ENCODE measurements at places on chromosomes 2 and 18.

GRCh38 chr2:66032226-66032775 is 402.6 kb upstream of the MEIS1 start:
- no peak for DNase-seq

DNA sequence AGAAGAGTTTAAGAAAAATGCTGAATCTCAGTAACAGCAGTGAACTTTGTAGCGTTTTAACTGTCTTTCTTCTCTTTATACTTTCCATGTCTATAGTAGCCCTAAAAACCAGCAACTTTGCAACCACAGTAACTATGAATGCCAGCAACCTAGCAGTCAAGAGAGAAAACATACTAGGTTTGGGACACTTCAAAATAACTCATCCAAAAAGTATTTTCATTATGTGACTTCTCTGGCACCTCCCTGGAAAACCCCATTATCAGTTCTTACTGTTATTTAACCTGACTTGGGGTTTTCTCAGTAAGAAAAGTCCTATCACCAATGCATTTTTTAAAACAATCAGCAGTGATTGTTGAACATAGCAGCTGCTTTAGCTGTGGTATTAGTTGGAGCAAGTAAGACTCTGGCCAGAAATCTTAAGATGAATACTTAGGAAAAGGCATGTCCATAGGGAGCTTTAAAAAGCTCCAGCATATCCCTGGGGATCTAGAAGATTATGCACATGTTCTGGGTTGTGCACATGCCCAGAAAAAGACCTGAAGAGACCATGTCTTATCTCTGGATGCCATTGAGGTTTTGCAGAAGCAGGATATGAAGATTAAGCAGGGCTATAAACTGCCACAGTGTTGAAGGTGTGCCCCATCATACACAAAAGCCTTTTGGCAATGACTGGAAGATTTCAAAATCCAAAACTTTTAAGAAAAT is 411.3 kb downstream of the CMPK2 start:
- DNase-seq: no peak

DNA sequence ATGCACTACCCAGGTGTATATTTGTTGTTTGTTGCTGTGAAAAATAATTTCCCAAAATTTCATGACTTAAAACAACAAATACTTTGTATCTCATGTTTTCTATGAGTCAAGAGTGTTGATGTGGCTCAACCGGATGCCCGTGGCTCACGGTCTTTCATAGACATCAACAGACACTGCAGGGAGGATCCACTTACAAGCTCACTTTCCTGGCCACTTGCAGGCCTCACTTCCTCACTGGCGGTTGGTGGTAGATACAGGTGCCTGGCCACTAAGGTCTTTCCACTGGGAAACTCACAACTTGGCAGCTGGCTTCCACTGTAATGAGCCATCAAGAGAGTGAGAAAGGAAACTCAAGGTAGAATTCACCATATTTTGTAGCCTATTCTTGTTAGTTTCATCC is 662.9 kb downstream of the IRS1 start:
- DNase-seq: no peak

- no peak for DNase-seq
Observed at GRCh38 chr18:22411446-22411845, 6.3 kb downstream of the CTAGE1 start.

GRCh38 chr18:64777556-64777955 is 628.7 kb upstream of the LINC00305 start:
- no peak for DNase-seq

GRCh38 chr2:95019572-95019971 is 5.9 kb upstream of the MAL start:
- DNase-seq: no peak

GRCh38 chr2:150214626-150215025 is 272.8 kb downstream of the RND3 start:
- no peak for DNase-seq

- DNase-seq: no peak
Observed at GRCh38 chr2:122843503-122843902, 1088.1 kb downstream of the TSN start.

GRCh38 chr2:207394812-207395534 is 134.8 kb upstream of the CREB1 start:
- no peak for DNase-seq

DNA sequence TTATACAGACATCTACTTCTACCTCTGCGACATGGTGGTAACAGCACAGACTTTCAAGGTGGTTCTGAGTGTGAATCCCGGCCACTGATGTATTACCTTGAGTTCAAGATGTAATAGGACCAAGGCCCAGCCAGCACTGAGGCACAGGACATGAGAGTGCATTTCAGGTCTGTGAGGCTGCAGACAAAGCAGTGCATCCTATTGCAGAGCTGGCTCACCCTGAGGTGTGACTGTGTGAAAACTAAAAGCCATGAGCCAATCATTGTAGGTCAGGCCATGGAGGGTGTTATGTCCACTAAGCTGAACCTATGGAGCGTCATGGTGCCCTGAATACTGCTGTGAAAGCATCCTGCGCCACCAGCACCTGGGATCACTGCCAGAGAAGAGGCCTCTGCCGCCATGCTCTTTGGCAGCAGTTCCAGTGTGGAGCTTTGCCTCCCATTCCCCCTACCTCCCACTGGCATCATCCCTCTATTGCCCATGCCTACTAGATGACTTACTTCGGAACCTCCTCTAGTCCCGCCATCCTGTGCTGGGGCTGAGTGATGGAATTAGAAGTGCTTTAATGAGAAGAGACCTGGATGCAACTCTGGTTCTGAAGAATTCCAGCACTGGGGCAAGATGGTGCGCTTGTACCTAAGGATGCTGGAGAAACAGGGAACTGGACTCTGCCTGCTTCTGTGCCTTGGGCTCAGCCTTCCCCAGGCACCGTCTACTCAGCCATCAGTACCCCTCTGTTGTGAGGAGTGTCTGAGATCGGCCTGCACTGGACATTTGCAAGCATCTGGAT is 112.0 kb upstream of the RMDN2 start:
- no peak for DNase-seq

DNA sequence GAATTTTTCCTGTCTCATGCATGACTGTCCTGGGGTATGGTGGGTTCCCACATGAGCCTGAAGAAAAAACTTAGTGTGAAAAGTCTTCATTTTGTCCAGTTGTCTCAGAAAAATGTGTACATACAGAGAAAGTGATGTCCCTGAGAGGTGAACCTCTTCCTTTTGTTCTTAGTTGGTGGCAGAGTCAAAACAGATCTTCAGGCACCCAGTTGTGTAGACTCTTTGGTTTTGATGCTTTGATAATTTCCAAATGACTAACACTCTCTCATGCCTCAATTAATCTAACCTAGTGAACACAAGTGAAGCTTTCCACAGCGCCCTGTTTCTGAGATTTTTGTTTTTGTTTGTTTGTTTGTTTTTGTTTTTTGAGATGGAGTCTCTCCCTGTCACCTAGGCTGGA is 273.5 kb downstream of the PIK3C3 start:
- no peak for DNase-seq

DNA sequence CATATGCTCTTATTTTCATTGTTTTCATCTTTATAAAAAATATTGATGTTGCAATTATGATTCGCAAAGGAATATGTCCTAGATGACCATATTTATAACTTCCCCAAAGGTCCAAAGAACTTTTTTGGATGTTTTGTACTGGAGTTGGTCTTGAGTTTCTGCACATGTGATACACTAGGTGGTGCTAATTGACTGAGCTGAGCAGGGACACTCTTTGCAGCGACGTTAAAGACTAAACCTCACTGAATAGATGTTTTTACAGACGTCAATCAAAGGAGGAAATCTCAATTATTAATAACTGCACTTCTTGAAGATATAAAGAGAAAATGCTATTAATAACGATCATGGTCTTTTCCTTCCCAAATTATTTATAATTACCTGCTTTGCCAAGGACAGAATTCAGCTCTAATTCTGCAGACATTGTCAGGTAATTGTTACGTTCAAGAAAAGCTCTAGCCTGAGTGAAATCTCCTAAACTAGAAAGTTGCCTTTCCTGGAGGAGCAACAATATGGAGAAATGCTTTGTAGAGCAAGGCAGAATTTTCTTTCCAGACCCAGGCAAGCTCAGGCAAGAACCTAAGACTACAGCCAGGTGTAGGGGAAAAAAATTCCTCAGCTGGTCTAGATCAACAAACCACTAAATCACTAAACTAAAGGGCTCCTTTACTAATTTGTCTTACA is 119.3 kb upstream of the RBBP8 start:
- no peak for DNase-seq

- DNase-seq: no peak
Observed at GRCh38 chr2:37350034-37350433, 5.6 kb downstream of the QPCT start.

DNA sequence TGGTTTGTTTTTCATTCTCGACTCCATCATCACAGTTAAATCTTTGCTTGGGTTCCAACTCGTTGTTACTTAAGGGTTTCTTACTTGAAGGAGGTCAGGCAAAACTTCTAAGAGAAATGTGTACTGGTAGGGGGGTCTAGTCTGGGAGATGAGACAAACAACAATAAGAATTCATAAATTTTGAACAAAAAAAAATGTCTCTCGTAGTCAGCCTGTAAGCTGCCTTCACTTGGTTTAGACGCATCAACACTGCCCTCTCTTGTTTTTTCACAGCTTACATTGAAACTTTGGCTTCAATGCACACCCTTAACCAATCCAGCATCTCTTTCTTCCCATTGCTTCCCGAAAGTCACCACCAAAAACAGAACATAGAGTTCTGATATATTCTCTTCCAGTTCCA is 576.4 kb upstream of the PIK3C3 start:
- no peak for DNase-seq

DNA sequence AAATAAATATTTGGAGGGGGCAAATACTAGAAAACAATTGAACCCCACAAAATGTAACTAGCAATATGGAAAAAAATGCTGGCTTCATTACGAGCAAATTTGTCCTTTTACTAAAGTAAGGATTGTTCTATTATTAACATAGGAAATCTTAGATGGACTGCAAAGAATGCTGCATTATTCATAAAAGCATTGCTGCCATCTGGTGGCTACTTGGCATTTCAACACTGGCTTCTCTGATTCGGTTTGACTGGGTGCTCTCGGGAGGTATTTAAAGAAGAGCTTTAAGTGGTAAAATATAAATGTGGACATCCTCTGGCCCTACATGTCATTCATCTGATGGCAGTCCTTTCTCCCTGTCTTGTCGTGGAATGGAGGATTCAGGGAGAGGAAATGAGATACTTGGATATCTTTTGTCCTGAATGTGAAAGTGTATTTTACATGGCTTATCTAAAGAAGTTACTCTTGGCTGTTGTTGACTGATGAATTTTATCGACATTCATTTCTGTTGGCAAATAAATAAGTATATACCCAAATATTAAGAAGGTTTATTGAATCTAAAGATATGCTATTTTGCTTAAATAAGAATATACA is 130.2 kb downstream of the ARHGAP15 start:
- peak; percentile 68 for DNase-seq

- no peak for DNase-seq
Observed at GRCh38 chr2:180202467-180202951, 195.4 kb upstream of the CWC22 start.

- no peak for DNase-seq
Observed at GRCh38 chr18:8750954-8751415, 45.6 kb downstream of the MTCL1 start.

DNA sequence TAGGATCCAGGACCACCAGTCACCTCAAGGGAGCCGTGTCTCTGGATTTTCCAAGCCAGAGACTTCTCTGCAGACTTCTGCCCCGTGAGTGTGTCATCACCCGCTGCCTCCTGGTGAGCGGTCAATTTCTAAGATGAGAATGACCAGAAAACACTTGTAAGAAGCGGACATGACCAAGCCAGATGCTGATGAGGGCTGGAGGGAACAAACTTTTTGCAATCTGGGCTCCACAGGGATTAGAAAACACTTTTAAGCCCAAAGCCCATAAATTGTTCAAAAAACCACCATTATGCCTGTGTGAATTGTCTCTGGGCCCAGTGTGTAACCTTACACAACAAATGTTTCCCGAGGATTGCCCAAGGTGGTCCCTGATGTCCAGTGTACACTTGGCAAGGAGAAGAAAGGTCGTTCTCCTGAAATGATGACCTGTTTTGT is 5.3 kb upstream of the NPPC start:
- no peak for DNase-seq

GRCh38 chr2:172038604-172039003 is 38.9 kb downstream of the METAP1D start:
- DNase-seq: no peak

DNA sequence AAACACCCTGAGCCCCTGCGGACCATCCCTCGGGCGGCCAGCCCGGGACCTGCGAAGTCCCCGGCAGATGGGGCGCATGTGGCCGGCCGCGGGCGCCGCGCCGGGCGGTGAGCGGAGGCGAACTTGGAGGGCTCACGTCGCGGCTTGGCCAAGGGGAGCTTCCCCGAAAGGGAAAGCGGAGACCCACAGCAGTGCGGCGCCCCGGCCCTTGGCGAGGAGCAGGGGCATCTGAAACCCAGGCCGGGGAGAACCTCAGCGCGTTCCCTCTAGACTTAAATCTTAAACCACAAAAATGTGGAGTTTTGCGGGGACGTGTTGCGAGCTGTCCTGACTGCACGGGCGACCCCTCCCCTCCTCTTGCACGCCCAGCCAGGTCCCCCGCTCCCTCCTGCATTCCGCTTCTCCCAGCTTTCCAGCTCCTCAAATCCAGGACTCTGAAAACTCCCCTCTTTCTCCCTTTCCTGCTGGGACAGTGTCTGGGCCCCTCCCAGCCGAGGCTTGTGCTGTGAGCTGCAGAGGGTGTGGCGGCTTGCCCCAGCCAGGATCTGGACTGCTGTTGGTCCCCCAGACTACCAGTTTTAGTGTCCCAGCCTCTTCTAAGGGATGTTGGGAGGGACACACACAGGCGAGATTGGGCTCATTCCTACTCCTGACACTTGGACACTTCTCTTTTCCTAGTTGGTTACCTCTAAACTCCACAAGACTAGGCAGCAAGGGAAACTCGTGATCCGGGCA is 1.3 kb downstream of the FMNL2 start:
- DNase-seq: no peak

- DNase-seq: no peak
Observed at GRCh38 chr2:128644718-128645256, 326.1 kb upstream of the HS6ST1 start.

DNA sequence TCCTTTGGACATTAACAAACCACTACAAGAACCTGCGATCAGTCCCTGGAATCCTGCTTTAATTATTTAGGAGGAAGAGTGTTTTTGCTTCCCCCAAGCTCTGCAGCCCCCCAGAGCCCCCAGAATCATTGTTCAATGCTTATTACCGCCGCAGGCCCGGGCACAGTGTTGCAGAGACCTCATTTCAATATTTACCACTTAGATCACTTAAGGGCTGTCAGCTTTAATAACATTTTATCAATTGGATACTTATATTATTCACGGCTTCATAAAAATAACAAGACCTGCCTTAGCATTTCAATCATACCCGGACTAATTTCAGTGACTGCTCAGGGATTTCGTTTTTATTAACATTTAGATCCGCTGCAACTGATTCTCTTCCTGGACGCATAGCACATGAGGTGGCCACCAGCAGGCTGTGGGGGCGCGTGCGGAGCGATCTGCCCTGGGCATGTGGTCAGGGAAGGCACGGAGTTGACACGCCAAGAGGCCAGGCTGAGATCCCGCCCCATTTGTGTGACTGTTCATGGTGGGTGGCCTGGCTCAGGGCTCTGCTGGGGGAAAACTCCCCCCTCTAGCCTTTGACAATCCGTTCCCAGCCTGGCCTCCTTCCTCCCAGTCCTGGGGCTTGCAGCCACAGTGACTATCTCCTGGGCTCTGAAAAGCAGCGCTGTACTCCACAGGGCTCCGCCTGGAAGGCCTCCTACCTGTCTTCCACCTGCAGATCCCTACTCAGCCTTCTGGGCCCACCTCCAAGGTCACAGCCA is 267.6 kb downstream of the SRBD1 start:
- no peak for DNase-seq

GRCh38 chr18:51588616-51589015 is 391.1 kb upstream of the MEX3C start:
- no peak for DNase-seq

All from activated T-cell treated with anti-CD3 and anti-CD28 coated beads for 4 hours (primary cell).